Fibroblast of mammary gland (primary cell): ENCODE measurements at places on chromosomes 3 and 15.
A peak's percentile ranks its signal among the peaks of the same experiment; 100 is the strongest.

GRCh38 chr3:106714400-106714799, 662.8 kb upstream of the CCDC54 start:
- DNase-seq = no peak

DNA sequence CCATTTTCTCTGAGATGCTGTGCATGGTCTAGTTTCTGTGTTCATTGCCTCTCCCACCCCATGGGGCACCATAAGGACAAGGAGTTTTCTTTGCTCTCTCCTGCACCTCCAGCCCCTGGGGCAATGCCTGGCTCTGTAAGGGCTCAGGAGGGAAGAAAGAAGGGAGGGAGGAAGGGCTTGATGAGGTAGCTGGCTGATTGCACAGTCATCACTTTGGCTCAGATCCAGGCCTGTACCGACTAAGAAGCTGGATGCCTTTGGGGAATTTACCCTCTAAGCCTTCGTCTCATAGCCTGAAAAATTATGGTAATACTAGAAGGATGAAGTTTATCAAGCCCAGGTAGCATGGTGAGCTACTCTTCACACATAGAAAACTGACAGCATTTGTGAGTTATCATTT, 382.9 kb downstream of the GABRG3 start:
- peak; percentile 4 for DNase-seq

DNA sequence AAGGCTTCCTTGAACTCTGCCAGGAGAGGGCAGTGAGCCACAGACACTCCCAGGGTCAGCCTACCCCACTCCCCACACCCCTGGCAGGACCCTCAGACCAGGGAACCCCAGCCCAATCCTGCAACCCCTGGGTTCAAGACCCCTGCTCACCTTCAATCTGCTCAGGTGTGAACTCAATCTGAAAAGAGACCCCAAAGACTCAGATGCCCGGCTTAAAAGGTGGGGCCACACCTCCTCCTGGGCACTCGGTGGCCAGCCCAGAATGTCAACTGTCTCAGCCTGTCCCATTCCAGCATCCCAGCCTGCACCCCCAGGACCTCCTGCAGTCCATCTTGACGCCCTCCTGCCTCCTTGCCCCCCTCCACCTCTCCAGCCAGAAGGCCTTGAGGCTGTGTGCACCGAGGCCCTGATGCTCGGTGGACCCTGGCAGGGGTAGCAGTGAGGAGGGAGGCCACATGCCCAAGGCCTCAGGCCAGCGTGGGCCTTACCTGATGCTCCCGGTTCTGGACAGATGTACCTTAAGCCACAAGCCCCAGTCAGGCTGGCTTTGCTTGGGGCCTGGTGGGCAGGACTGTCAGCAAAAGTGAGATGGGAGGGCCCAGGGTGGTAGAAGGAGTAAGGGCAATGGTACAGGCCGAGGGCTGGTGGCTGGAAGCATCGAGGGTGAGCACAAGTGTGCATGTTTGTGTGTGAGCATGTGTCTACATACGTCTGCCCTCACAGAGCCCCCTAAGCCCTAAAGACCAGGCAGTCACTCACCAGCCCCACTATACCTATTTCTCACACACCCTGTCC, 2.2 kb downstream of the MYL3 start:
- DNase-seq = no peak

DNA sequence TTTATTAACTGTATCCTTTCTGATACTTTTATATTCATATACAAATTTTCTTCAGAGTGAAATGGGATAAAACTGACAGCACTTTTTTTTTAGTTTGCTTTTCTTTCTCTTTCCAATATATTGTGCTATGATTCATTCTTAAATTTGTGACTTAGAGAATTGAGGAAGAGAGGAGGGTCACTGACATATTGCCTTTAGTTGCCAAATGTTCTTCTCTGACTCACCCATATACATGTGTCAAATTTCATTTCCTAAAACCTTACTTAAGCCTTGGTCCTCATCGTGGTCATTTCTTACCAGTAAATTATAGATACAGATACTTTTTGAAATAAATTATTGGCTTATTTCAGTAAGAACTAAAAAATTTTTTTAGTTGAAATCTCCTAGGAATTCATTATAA, 53.9 kb downstream of the CLASP2 start:
- DNase-seq = peak; percentile 95

DNA sequence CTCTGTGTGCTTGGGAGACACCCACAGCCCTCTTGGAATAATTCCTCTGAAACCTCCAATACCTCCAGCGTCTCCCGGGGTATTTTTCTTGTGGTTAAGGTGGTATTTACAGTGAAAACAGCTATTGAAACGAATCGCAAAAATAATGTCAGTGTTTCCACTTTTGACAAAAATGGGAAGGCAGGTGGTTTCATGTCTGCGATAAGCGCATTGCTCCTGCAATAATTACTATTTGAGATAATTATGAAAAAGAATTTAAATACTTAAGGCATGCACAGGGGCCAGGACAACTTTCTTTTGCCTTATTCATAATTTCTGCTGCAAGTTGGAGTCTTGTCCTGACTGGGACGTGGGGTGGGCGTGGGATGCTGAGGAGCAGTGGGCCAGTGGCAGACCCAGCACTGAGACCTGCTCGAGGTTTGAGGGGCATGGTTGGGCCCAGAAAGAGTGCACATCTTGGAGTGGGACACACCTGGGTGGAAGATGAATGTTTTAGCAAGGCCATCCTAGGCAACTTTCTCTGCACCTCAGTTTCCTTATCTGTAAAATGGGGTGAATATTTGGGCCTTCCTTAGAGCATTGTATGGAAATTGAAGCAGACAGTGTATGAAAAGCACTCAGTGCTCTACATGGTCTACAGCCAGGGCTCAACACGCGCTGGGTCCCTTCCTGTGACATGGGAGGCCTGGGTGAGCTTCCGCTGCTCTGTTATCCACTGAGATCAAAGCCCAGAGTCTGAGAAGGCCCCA, 110.5 kb downstream of the FBLN2 start:
- no peak for DNase-seq

DNA sequence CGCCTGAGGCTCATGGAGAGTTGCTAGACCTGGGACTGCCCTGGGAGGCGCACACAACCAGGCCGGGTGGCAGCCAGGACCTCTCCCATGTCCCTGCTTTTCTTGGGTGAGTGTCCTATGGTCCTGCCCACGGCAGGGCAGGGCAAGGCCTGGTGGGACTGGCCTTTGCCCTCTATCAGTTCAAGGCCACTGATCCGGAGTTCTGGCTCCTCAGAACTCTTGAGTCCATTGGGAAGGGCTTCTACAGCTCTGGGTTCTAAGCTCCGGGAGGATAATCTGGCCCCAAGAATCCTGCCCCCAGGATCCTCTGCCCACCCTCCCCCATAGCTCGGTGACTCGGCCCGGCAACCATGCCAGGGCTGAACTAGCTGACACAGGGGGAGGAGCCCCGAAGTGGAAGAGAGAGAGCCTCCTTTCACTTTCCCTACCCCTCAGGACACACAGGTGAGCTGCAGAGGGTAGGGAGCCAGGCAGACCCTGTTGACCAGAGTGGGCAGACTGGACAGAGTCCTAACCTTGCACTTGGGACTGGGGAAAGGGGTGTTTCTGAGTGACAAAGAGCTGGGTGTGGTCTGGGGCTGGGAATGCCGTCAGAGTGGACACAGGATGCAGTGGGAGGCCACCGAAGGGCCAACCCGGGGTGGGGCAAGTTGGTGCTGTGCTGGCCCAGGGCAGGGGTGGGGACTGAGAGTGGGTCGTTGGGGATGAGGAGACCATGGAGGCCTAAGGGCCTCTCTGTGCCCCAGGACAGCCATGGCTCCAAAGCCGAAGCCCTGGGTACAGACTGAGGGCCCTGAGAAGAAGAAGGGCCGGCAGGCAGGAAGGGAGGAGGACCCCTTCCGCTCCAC, 664 bp downstream of the PARP3 start:
- DNase-seq = peak; percentile 59

DNA sequence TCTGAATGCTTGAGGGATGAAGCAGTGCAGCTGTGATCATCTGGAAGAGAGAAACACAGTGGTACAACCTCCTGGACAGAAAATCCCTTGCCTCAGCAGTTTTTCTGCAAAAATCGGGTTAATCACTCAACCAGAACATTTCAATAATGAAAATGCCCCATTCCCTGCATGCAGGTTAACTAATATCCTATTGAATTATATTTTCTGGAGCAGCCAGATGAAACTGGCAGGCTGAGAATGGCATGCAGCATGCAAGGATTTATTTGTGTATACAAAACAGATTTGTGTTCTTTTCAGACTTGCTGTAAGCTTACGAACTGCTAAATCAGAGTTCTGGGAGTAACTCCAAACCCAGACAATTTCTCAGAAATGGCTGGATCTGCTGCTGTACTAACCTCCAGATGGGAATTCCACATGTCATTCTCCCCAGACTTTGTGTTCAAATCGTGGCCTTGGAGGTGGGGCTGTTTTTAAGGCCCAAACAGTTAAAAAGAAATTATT, 39.1 kb downstream of the SLC9A9 start:
- peak; percentile 61 for DNase-seq

DNA sequence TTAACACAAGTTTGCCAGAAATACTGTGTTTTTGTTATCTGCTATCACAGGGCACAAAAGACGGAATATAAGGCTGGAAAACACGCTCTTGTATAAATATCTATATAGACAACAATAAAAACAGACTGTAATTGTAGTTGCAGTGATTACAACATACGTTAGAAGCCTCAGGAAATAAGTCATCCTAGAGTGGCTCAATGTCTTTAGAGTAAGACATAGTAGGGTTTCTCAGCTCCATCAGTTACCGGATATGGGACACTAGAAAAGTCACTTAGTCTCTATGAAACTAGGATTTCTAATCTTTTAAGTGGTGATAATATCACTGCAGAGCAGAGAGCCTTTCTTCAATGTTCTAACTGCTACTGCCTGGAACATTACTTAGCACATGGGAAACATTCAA, 208.8 kb downstream of the STAG1 start:
- DNase-seq = peak; percentile 37
